GM06990 (cell line): ENCODE measurements at places on chromosomes 3 and 15.

- no peak for DNase-seq
Measured at GRCh38 chr15:68408971-68409370, 23.0 kb downstream of the ITGA11 start.

DNA sequence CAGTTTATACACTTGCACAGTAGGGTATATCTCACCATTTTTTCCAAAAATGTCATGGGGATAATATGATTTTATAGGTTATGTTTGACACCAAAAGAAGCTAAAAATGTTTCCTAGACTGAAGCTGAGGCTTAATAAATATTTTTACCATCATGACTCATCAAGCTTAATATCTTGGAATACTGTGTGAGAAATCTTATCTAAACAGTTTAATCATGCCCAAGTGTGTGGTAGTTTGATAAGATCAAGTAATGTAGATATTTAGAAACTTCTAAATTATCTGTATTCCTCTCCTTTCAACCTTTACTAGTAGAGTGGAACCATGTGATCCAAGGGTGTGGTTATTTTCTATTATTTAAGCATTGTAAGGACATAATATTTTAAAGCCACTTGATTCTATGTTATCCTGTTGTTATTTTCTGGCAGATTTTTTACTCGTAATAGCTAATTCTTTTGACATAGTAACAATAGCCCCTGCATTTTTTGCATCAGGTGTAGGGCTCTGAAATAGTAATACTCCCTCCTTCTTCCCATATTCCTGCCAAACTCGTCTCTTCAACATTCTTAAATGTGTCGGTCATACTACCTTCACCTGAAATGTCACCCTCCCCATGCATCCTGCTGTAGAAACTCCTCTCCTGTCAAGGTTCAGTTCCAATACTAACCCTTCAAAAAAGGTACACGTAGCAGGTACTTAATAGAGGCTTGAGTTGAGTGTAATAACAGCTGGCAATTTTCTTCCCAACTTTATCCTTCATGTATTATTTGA, 729.6 kb downstream of the NLGN1 start:
- DNase-seq = no peak

- no peak for DNase-seq
Measured at GRCh38 chr3:46193436-46193835, 14.7 kb downstream of the CCR1 start.

- no peak for DNase-seq
Measured at GRCh38 chr15:61175024-61175423, 54.1 kb downstream of the RORA start.

DNA sequence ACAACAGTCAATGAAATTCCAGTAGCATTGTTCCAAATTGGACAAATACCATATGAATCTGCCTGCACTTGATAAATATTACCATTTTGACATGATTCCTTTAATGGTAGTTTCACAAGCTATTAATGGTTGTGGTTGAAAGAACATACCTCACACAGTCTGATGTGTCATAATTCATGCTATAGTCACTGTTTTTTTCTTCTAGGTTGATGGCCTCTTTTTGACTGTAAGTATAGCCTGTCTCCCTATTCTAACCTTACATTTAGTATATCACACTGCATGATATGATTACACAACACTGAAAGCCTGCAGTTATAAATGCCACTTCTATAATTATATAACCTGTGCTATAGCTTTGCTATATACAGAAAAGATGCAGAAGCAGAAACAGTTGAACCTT, 834.1 kb downstream of the NSUN3 start:
- DNase-seq = no peak

DNA sequence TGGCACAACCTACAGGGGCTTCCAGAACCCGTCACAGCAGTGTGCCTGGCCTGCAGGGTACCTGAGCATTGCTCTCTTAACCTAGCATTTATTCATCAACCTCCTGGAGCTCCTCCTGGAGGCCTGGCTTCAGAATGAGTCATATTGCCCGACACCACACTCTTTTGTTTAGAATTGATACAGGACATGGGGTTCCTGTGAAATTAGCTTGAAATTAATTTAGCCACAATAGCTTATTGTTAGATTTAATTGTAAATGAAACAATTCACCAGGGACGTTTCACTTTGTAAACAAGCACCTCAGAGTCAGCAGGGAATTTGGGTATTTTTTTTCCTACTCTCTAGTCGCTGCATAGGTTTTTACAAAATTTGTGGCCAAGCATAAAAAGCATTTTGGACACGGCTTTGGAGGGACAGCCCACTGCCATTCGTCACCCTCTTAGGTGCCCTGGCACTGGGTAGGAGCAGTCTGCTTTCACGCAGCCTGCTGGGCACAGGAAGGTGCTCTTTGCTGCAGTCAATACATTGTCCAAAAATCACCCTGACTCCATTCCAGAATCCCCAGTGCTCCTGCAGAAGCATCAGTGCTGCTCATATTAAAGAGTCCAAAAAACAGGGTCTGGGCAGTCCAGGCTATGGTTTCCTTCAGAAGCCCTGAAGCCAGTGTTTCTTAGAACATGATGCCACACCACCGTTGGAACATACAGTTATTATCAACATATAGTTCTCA, 60.8 kb upstream of the MEF2A start:
- no peak for DNase-seq

DNA sequence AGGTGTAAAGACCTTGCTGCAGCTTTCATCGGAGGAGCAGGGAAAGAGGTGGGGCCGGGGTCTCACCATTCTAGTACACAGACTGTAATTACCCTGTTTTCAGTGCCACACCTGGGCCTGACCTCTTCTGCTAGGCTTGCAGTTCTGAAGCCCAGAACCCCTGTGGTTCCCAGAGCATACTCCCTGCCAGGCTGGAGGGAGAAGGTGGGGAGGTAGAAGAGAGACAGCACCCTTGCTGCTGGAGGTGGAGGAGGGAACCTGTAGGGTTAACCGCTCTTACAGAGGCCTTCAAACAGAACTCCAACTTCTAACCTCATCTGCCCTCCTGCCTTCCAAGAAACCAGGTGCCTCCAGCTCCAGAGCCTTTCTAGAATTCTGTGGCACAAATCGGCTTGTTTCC, 27.0 kb downstream of the PCOLCE2 start:
- no peak for DNase-seq

DNA sequence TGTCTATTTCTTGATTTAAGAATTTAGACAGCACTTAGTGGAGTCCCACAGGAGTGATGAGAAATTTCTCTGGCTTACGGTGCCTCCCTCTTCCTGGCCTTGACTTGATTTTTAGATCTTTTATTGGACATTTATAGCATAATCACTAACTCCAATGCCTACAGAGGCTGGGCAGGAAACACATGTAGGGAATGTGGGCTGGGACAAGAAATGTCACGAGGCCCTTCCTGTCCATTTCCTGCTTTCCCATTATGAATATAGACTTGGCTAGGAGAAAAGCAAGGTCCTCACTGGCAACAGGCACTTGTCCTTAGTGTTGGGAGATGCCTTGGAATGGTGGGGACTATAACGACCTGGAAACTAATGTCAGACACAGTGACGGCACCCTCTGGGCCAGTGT, 100.3 kb downstream of the MYLK start:
- DNase-seq = no peak

- DNase-seq = no peak
Measured at GRCh38 chr15:63369781-63370180, 11.9 kb downstream of the CA12 start.

GRCh38 chr3:22933841-22934116, 269.3 kb upstream of the UBE2E2 start:
- no peak for DNase-seq

- no peak for DNase-seq
Measured at GRCh38 chr15:57321485-57321884, 54.8 kb upstream of the CGNL1 start.

GRCh38 chr3:81741216-81741615, 20.2 kb downstream of the GBE1 start:
- DNase-seq = no peak

- DNase-seq = no peak
Measured at GRCh38 chr15:67013696-67014095, 51.7 kb upstream of the SMAD3 start.

GRCh38 chr3:48966876-48967361, 23.1 kb upstream of the P4HTM start:
- no peak for DNase-seq

DNA sequence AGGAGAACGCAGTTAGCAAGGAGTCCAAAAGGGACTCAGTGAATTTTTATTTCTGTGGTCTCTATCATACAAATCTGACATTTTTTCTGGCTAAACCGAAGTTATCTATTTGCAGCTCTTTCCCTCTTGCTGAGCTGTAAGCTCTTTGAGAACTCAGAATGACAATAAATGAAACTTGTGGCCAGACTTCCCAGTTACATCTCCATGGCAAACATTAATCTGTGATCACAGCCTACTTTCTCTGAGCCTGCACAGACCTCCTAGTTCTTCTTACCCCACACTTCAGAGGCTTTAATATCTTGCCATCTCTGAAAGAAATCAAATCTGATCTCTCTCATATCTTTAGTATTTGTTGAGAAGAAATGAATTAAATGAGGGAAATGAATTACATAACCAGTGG, 58.0 kb downstream of the PLD1 start:
- no peak for DNase-seq

- no peak for DNase-seq
Measured at GRCh38 chr3:69959581-69959980, 40.0 kb upstream of the SAMMSON start.

GRCh38 chr3:31503456-31503855, 29.3 kb upstream of the STT3B start:
- no peak for DNase-seq

DNA sequence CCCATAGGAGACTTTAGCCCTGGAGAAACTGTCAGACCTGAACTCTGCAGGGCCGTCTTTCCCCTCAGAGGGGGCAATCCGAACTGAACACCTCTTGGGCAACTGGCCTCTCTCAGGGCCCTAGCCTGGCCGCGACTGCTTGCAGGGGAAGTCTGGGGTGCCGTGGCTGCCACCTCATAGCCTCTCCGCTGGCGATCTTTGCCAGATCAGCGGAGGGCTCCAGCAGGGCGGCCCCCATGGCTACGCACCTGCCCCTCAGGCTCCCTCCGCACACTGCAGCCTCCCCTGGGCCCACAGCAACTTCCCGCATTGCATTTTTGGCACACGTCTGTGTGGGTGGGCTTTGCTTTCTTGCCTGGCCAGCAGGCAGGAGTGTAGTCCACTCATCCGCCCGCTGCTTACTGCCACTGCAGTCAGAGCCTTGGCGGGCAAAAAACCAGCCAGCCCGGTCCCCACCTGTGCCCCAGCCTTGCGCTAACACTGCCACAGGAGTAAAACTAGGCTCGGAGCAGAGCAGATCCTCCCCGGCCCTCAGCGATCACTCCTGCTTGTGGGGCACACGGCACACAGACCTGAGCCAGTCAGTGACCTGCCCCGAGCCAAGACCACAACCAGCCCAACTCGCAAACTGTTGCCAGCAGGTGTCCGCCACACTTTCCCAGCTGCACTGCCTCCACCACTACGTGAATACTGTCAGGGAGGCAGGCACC, 266.8 kb upstream of the CBLB start:
- DNase-seq = peak; percentile 5

GRCh38 chr15:80456517-80457492, 52.6 kb downstream of the ARNT2 start:
- DNase-seq = no peak

- no peak for DNase-seq
Measured at GRCh38 chr3:64505419-64505818, 182.4 kb downstream of the ADAMTS9 start.

DNA sequence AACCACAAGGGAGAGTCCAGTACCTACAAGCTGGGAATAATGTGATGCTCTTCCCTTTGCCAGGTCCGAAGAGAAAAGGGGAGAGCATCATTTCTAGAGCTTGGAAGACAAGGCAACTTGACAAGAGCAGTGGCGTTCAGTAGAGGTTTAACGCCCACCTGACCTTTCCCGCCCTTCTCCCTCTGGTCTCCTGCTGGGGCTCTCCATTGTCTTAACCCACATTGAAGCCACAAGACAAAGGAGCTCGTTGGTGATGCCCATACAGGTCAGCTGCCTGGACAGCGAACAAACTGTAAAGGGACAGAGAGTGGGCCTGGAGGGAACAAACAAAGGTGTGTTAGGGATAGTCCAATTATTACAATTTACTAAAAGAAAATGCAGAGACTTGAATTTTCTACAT, 13.1 kb upstream of the DUT start:
- DNase-seq = no peak

- DNase-seq = no peak
Measured at GRCh38 chr3:53238886-53239285, 16.9 kb downstream of the TKT start.

DNA sequence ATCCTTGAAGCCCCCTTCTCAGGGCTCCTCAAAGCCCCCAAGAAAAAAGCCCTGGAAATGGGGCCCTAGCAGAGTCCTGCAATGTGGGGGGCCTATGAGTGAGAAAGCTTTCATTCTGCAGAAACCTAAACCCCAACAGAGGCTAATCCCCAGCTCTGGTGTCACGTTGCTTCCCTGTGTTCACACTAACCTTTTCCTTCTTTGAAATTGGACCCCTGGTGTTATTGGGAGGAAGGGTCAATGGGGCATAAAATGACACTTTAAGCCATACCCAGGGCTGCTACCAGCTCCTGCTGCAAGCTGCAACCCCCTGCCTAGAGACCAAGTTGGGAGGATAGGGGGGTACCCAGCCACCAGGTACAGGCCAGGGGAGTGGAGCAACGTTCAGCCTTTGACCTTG, 2.1 kb downstream of the CYP1A2 start:
- no peak for DNase-seq

GRCh38 chr3:77590191-77590590, 550.3 kb downstream of the ROBO2 start:
- DNase-seq = no peak

- DNase-seq = no peak
Measured at GRCh38 chr15:94125156-94125555, 106.2 kb upstream of the MCTP2 start.

DNA sequence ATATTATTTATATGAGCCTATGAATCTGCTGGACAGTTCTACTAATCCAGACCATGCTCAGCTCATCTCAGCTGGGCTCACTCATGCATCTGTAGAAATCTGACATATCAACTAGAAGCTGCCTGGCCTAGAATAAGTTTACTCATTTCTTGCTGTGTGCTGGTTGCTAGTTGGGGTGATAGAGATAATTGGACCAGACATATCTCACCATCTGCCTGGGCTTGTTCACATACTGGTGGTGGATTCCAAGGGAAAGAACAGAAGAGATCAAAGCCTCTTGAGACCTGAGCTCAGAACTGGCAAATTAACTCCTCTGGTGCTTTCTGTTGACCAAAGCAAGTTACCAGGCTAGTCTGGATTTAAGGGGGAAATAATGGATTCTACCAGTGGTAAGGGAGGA, 109.1 kb downstream of the NSUN3 start:
- no peak for DNase-seq

GRCh38 chr15:73796331-73796831, 43.2 kb upstream of the INSYN1 start:
- no peak for DNase-seq

DNA sequence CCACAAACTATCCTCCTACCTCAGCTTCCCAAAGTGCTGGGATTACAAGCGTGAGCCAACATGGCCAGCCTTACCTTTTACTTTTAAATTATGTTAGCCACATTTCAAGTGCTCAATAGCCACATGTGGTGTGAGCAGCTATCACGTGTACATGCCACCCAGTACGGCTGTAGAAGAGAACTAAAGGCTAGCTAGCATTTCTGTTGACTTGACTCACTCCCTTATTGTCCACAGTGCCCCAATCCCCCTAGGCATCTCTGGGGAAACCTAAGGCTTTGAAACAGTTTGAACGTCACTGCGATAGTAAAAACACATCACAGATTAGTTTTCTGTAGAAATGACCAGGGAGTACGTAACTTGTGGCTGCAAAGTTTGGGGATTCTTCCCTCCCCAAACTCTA, 12.0 kb downstream of the C15orf40 start:
- DNase-seq = no peak

GRCh38 chr3:95333826-95334225, 1271.0 kb downstream of the NSUN3 start:
- no peak for DNase-seq
